ENCODE measurements at places on chromosomes 1 and 21.

- no peak for DNase-seq
These were observed 82.8 kb downstream of the PRDM2 start for GRCh38 chr1:13782634-13783360.

DNA sequence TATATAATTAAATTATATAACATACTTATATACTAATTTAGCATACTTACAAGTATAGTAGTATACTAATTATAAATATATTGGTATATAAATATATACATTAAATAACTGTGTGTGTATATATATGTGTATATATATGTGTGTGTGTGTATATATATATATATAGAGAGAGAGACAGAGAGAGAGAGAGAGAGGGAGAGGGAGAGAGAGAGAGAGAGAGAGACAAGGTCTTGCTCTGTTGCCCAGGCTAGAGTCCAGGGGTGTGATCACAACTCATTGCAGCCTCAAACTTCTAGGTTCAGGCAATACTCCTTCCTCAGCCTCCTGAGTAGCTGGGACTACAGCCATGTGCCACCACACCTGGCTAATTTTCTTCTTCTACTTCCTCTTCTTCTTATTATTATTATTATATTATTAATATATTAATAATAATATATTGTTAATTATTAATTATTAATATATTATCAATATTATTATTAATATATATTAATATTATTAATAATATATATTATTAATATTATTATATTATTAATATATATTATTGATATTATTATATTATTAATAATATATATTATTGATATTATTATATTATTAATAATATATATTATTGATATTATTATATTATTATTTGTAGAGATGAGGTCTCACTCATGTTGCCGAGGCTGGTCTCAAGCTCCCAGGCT, 185.5 kb downstream of the CRB1 start:
- no peak for DNase-seq

GRCh38 chr1:228152918-228153258, 3.2 kb downstream of the GJC2 start:
- no peak for DNase-seq

DNA sequence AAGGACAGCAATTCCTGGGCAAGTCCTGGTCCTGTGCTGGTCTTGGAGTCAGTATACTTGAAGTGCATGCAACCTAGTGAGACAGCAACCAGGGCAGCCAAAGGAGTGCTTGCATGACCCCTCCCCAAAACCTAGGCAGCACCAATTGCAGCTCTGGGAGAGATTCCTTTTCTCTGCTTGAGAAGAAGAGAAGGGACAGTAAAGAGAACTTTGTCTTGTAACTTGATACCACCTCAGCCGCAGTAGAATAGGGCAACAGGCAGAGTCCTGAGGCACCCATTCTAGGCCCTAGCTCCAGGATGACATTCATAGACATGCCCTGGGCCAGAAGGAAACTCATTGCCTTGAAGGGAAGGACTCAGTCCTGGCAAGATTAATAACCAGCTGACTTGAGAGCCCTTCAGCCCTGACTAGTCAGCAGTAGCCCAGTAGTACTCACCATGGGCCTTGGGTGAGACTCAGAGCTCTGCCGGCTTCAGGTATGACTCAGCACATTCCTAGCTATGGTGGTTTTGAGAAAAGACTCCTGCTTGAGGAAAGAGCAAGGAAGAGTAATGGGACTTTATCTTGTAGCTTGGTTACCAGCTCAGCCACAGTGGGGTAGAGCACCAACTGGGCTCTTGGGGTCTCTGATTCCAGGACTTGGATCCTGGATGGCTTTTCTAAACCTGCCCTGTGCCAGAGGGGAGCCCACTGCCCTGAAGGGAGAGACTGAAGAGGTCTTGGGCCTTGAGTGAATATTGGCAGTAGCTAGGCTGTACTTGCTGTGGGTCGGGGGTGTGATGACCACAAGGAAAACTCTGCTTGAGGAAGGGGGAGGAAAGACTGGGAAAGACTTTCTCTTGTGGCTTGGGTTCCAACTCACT, 51.7 kb upstream of the ACADM start:
- no peak for DNase-seq

- DNase-seq, result no peak
These were observed 71.0 kb downstream of the UMODL1 start for GRCh38 chr21:42142141-42142540.

DNA sequence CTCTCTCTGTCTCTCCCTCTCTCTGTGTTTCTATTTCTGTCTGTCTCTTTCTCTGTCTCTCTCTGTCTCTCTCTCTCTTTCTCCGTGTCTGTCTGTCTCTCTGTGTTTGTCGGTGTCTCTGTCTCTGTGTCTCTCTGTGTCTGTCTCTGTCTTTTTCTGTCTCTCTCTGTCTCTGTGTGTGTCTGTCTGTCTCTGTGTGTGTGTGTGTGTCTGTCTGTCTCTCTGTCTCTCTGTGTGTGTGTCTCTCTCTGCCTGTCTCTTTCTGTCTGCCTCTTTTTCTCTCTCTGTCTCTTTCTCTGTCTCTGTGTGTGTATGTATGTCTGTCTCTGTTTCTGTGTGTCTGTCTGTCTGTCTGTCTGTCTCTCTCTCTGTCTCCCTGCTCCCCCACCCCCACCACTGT, 31.7 kb upstream of the ZC3H12A start:
- DNase-seq, result no peak

Measured in smooth muscle cell of the brain vasculature (primary cell).